ENCODE measurements at places on chromosomes 12 and 14.
A peak's percentile ranks its signal among the peaks of the same experiment; 100 is the strongest.

DNA sequence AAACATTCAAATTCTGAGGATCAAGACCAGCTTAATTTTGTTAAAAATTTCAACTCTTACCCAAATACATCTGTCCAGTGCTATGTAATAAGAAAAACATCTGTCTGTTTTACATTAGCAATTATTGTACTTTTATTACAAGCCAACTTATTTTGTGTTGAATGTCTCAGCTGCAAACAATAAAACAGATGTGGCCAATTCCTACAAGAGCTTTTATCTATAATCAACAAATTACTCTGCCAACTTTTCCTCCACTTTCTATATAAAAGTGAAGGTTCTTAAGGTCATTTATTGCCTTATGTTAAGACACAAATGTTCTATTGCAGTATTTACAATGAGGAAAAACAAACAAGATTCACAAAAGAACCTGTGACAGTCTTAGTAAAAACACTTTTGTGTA, 72.7 kb downstream of the NOVA1 start:
- DNase-seq: no peak

- DNase-seq: no peak
These were observed 117.9 kb downstream of the PDE3A start for GRCh38 chr12:20486233-20486632.

GRCh38 chr14:83478741-83479140, 1945.1 kb upstream of the SEL1L start:
- no peak for DNase-seq

- DNase-seq: no peak
These were observed 134.2 kb downstream of the DICER1 start for GRCh38 chr14:95023115-95023514.

- no peak for DNase-seq
These were observed 7.0 kb downstream of the NOC4L start for GRCh38 chr12:132151145-132151765.

DNA sequence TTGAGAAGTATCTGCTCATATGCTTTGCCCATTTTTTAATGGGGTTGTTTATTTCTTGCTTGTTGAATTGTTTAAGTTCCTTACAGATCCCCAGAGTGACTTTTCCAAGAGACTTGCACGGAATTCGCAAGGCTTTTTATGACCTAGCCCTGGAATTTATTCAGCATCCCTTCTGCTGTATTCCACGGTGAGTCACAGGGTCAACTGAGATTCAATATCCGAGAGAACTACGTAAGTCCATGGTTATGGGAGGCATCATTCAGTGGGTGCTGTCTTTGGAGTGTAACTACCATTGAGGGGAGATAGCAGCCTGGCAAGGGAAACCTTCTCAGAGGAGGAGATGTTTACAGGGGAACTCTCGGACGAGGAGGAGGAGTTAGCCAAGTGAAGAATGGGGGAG, 20.9 kb upstream of the GPRC5A start:
- no peak for DNase-seq

GRCh38 chr12:46260913-46261476, 7.8 kb downstream of the SLC38A1 start:
- DNase-seq: no peak

GRCh38 chr14:56995010-56995409, 184.7 kb upstream of the OTX2 start:
- DNase-seq: no peak

GRCh38 chr14:85960756-85961155, 430.8 kb downstream of the FLRT2 start:
- DNase-seq: no peak

DNA sequence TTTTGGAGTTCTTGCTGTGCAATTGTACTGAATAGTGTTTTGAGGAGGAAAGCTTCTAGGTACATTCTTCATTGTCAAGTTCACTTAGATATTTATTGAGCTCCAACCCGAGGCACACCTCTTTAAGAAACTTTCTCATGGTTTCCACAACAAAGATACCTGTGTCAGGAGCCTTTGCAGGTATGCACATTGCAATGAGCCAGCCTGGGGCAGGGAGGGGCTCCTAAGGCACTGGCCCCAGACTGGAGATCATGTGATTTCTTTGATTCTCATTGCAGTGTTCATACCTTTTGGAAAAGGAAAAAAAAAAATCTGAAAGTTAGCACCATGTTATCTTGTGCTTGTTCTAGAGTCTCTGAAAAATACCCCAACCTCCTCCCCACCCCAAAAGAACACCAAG, 80.3 kb downstream of the PRMT8 start:
- no peak for DNase-seq

GRCh38 chr12:51897181-51897580, 9.3 kb downstream of the ANKRD33 start:
- no peak for DNase-seq

DNA sequence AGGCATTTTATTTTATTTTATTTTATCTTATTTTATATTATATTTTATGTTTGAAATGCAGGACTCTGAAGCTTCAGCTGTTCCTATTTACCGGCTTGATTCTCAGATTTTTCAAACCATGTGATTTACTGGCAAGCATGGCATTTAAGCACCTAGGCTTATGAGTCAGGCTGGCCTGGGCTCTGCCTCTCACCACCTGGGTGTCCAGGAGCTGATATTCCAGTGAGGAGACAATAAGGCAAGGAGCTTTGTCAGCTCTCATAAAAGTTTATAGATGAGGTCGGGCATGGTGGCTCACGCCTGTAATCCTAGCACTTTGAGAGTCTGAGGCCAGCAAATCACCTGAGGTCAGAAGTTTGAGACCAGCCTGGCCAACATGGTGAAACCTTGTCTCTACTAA, 2.1 kb downstream of the DAO start:
- DNase-seq: no peak

DNA sequence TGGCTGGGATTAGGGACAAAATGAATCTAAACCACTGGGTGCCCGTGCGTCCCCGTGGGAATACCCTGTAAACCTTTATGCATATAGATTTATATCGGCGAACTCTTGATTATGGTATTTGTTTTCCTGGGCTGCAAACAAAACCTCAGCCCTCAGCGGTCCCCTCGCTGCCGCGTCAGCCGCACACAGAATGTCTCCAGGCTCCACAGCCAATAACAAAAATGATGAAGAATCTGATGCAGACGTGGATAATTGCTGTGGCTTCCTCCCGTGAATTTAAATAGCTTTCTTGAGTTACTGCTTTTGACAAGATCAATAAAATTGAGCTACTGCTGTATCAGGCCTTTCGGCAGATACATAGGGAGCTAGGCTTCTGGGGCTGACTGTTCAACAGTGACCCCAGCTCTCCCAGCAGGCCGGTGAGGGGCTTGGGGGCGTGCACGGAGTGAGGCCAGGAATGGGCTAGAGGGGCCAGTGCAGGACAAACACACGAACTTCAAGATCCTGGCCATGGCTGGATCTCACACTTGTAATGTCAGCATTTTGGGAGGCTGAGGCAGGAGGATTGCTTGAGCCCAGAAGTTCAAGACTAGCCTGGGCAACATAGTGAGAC, 125.8 kb upstream of the NCOR2 start:
- no peak for DNase-seq

- DNase-seq: no peak
These were observed 144.1 kb downstream of the SUDS3 start for GRCh38 chr12:118520214-118521035.

GRCh38 chr14:94655169-94655710, 43.0 kb downstream of the SERPINA3 start:
- no peak for DNase-seq

- no peak for DNase-seq
These were observed 23.7 kb downstream of the SETD1B start for GRCh38 chr12:121827351-121828099.

DNA sequence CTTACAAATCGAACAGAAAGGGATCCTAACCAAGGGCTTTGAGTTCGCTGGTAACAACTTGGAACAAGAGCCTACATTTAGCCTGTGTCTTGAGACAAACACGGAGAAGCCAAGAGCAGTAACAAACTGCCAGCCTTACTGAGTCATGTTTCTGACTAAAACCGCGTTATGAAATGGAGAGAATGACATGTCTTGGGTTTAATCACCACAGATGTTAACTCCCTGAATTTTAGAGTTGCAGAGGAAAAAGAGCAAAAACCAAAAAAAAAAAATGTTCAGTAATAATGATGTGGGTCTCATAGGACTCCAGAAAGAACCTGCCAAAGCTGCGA, 1.0 kb downstream of the BLTP3B start:
- DNase-seq: peak; percentile 23

DNA sequence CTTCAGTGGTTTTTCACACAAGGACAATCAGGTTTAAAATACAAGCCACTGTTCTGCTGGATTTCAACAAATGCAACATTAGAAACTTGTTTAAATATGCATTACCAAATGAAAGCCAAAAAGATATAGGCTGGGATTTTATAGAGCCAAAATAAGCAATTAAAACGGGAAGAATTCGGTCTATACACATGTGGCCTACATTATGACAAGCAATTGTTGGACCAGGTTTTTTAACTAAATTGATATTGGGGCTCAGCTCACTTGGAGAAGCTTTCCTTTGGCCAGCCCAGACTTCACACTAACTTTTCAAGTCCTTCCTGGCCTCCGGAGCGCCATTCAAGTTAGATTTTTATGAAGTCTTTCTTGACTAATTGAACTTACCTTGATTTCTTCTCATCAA, 16.9 kb upstream of the PDE3A start:
- DNase-seq: no peak

GRCh38 chr14:98348505-98348904, 923.5 kb downstream of the BCL11B start:
- DNase-seq: no peak

- DNase-seq: peak; percentile 51
These were observed 17.6 kb downstream of the TDP1 start for GRCh38 chr14:89973234-89973823.

DNA sequence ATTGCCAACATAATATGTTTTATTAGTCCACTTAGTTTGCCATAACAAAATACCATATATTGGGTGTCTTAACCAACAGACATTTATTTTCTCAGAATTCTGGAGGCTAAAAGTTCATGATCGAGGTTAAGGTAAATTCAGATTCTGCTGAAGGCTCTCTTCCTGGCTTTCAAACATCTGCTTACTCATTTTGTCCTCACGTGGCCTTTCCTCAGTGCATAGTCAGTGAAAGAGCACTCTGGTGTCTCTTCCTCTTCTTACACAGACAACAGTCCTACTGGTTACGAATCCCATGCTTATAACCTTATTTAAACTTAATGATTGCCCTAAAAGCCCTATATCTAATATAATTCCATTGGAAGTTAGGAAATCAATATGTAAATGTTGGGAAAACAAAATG, 479.7 kb downstream of the FSCB start:
- no peak for DNase-seq

- no peak for DNase-seq
These were observed 20.2 kb upstream of the FZD10 start for GRCh38 chr12:130141901-130142683.

DNA sequence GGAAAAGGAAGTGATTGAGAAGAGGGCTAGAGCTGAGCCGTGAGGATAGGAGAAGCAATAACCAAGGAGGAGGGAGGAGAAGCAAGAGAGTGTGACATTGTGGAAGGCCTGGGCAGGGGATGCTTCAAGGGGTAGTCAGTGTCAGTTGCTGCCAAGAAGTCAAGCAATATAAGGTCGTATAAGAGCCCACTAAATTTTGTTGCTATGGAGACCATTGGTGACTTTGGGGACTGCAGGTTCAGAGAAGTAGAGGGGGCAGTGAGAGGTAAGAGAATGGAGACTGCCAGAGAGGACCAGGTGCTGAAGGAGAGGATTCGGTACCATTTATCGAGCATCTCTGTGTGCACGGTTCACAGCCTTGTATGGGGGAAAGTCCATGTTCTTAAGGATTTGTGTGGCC, 3.1 kb upstream of the ATXN3 start:
- DNase-seq: no peak

DNA sequence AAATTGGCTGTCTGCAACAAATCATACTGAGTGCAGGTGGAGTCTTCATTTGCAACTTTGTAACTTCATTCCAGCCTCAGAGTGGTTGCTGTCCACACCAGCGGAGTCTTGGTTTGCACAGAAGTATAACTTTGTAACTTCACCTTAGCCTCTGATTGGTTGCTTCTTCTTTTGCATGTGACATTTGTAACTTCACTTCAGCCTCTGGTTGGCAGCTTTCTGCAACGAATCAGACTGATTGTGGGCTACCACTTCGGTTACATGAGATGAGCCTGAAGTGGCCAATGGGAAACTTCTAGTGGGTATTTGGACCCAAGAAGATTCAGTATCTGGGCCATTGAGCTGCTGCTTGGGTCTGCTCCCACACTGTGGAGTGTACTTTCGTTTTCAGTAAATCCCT, 17.8 kb downstream of the RASSF8 start:
- DNase-seq: no peak

- no peak for DNase-seq
These were observed 16.1 kb upstream of the TMEM106C start for GRCh38 chr12:47947341-47947740.

DNA sequence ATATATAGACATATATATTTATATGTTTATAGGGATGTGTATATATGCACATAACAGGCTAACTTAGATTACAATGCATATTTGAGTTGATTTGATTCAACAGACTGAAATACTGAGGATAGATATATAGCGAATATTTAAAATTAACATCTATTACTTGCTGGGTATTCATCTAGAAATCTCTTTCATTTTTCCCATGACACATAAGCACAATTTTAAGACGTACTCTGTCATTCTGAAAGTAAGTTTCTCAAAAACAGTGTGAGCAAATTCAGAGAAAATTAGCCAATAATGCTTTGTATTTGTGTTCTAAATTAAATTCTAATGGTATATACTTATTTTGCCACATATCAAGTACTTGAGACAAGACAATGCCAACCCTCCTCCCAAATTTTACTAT, 907.5 kb upstream of the MDGA2 start:
- no peak for DNase-seq

- DNase-seq: no peak
These were observed 15.5 kb upstream of the CYP46A1 start for GRCh38 chr14:99668307-99669295.

All from CD4-positive, alpha-beta T cell treated with Interleukin-21 for 1 hour (primary cell).